ENCODE measurements at places on chromosomes 5 and 9.

DNA sequence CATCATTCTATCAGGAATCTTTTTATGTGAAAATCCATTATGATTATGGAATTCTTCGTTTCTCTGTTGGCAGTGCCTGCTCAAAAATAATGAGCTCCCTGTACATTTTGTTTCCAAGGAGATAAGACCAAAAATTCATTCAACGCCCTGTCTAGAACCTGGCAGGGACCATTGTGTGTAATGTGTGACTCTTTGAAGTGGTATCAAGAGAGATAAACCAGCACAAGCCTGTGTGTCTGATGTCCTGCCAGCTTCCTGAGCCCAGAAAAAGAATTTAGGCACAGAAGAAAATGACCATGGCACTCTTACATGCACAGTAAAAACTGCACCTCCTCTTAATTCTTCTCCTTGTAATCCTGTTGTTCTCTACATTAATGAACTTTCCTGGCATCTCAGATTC is 177.4 kb downstream of the SAXO1 start:
- no peak for DNase-seq

DNA sequence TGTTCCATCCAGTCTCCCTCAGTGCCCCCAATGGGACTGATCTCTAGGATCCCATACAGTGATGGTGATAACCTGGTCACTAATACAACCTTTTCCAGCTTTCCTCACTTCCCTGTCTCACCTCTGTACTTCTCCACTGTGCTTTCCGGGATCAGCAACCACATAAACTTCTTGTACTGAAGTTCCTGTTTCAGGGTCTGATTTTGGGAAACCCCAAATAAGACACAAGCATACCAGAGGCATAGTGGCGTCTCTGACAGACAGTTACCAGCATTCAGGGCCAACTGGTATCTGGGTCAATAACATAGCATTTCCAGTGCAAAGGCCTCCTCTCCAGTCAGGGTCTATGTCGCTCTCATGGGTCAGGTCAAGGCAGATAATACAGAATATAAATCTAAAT is 64.3 kb downstream of the GLDC start:
- no peak for DNase-seq

GRCh38 chr5:78819166-78819565 is 165.9 kb downstream of the ARSB start:
- DNase-seq = no peak

- DNase-seq = no peak
Observed at GRCh38 chr5:71629950-71630349, 42.8 kb downstream of the MCCC2 start.

DNA sequence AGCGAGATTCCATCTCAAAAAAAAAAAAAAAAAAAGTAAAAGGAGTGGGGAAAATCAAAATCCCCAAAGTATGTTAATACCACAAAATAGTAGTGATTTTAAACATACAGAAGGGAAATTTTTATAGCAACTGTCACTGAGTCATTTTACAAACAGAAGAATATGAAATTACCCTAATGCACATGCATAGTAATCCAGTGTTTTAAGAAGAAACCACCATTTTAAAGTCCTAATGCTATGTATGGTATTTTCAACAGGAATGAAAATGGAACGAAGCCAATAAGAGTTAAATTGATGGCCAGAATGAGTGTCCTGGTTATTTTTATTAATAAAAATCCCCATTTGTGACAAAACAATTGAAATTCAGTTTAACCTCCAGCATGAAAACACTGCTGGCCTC is 26.7 kb upstream of the NXNL2 start:
- no peak for DNase-seq

DNA sequence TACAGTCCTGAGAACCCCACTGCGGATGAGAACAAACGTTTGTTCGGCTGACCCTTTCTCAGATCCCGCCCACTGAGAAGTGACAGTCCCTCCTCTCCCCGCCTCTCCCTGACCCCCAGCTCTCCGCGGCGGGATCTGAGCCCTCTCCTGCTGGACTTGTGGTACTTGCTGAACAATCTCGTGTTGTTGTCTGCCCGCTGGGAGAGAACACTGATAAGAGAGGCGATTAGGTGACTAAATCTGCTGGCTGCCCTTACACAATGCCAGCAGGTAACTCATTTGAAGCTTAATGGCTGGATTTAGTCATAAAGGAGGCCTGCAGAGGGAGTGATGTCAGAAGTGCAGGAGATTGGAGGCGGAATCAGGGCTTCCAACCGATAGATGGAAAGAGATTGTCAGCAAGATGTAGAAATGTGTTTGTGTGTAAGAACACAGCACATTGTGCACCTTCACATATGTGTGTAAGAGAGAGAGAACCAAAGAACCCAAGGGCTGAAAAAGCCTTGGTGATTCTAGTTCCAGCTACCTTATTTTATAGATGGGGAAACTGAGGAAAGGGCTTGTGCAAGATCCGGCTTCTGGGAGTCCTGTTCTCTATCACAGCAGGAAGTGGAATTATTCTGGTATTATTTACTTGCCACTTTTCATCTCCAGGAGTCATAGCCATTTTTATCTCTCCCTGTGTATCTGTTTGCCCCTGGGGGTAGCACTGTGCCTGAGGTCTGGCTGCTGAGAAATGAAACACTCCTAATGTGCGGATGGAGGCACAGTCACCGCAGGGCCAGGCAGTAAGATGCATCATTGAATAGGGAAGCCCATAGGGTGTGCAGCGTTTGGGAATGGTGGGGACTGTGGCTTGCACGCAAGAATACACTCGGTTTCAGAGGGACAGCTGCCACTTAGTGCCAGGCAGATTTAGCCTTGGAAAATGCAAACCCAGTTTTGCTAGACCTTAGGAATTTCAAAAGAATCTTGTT is 203.7 kb upstream of the MSX2 start:
- no peak for DNase-seq

Measured in NCI-H1048 (cell line).